ENCODE measurements at places on chromosomes 11 and 22.

DNA sequence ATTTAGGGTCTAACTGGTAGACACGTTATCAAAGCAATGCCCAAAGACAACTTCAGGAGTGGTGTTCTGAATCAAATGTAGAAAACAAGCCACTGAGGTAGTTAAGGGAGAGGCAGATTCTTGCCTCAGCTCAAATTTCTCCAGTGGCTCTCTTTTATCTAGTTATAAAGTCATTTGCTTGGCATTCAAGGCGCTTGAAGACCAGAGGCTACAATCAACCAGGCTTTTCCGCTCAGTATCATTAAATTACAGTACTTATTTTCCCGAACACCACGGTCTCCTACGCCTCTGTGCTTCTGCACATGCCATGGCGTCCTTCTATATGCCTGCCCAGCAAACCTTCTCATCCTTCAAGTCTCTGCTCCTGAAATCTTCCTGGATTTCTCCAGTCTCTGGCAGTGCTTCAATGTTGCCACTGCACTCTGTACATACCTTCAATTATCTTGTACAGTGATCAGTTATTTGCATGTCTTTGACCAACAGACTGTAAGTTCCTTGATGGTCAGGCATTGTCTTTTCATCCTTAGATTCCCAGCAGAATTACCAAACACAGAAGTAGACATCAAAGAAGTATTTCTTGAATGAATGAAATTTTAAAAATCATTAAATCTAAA is 1.4 kb downstream of the POGLUT3 start:
- no peak for DNase-seq

DNA sequence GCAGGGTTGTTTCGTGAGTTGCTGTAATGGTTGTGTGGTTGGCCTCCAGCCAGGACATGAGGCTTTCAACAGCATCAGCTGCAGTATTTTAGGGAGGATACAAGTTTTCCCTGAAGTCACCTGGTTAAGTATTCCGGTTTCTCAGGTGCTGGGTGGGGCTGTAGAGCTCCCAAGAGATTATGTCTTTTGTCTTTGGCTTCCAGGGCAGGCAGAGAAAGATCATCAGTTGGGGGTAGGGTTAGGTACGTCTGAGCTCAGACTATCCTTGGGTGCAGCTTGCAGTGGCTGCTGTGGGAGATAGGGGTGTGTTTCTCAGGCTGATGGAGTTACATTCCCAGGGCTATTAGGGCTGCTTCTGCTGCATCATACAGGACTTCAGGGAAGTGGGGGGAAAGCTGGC is 47.5 kb upstream of the MRGPRX1 start:
- DNase-seq: no peak

DNA sequence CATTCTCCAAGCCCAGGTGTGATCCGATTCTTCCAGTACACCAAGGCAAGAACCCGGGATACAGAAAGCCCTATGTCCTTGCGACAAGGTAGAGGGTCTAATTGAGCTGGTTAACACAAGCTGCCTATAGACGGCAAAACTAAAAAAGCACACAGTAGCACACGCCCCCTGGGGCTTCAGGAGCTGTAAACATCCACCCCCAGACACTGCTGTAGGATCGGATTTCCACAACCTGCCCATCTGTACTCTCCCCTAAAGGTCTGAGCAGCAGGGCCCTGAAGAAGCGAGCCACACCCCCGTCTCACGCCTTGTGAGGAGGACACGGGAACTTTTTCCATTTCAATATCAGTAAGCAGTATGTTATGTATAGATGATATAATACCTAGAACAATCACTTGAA is 624.7 kb downstream of the BUD13 start:
- DNase-seq: no peak

DNA sequence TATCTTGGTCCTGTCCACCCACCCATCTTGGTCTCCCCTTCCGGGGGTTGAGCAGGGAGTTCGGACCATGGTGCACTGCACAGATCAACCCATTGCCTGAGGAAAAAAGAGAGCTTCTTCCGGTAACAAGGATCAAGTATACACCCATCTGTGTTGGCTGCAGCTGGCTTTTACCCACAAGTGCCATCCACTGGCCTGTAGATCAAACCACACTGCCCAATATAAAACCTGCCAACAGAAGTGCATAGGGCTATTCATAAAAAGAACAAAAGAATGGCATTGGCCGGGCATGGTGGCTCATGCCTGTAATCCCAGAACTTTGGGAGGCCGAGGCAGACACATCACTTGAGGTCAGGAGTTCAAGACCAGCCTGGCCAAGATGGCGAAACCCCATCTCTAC is 94.5 kb downstream of the ZC3H12C start:
- no peak for DNase-seq

- DNase-seq: peak; percentile 73
Observed at GRCh38 chr11:2888266-2888968, 2.8 kb upstream of the CDKN1C start.

DNA sequence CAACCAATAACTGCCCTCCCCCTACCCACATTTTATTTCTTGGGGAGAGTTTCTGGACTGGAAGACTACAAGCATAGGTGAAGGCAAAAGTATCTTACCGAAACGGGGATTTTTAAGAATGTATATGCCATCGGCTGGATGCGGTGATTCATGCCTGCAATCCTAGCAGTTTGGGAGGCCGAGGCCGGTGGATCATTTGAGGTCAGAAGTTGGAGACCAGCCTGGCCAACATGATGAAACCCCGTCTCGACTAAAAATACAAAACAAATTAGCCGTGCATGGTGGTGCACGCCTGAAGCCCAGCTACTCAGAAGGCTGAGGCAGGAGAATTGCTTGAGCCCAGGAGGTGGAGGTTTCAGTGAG is 20.8 kb upstream of the SLN start:
- DNase-seq: no peak

DNA sequence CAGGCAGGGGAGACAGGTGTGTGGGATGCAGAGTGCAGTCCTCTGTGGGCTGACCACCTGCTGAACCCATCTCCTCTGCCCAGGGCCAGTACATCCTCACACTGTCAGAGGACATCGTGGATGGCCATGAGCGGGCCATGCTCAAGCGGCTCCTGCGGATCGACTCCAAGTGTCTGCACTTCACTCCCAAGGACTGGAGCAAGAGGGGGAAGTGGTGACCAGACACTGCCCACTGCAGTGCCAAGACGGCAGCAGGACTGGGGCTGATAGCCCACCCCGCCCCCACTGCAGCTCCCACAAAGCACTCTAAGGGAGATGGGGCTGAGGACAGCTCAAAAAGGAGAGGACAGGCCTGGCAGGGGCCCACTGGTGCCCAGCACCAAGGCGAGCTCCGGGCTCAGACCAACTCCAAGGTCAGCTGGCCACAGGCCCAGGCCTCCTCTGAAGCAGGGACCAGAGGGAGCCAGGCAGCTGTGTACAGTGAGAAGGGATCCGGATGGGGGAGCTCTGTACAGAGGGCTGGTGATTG is 1.6 kb downstream of the RNASEH2C start:
- DNase-seq: no peak

GRCh38 chr11:23398052-23398451 is 537.8 kb upstream of the CCDC179 start:
- no peak for DNase-seq

GRCh38 chr11:72609476-72609875 is 64.7 kb downstream of the PDE2A start:
- DNase-seq: no peak

DNA sequence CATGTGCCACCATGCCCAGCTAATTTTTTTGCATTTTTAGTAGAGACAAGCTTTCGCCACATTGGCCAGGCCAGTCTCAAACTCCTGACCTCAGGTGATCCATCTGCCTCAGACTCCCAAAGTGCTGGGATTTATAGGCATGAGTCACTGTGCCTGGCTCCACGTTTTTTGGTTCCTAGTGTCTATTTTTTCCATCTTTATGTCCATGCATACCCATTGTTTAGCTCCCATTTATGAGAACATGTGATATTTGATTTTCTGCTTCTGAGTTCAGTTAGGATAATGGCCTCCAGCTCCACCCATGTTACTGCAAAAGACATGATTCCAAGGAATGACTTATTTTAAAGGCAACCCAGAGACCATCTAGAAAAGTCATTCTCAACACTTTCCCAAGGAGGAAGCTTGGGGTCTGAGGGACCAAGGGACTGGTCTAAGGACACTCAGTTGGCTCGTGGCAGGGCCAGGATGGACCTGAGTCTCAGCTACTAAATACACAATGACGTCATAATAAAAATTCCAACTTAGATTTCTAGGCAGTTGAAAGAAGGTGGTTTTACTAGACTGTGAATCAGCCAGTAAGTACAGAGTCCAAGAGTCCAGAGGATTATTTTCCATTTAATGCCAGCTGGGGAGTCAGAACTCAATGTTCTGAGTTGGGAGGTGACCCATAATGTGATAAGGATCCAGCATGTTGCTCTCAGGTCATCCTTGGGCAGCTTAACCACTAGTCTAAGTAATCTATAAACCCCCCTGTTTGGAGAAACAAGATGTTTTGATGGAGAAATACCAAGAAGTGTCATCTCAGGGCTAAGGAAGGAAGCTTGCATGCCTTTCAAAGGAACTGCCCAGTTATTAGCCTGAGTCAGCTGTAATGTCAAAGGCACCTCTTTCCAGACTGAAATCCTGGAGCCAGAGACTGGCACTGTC is 39.4 kb downstream of the ABTB2 start:
- no peak for DNase-seq

GRCh38 chr11:44028816-44029506 is 18.8 kb upstream of the ACCSL start:
- no peak for DNase-seq

DNA sequence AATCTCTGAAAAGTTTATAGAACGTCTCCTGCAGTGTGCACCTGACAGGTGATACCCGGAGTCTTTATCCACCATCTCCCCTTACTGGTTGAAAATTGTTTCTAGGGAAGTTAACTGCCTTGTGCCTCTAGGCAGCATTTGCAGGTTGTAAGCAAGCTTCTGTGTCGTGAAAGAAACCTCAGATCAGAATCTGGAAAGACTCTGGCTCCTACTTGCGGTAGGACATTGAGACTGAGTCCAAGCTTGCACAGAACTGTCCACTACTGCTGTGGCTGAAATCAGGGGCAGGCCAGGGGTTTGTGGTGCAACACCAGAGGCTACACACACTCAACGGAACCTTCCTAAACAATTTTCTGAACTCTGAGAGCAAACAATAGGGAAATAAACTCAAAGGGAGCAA is 34.8 kb upstream of the MYOD1 start:
- DNase-seq: no peak

DNA sequence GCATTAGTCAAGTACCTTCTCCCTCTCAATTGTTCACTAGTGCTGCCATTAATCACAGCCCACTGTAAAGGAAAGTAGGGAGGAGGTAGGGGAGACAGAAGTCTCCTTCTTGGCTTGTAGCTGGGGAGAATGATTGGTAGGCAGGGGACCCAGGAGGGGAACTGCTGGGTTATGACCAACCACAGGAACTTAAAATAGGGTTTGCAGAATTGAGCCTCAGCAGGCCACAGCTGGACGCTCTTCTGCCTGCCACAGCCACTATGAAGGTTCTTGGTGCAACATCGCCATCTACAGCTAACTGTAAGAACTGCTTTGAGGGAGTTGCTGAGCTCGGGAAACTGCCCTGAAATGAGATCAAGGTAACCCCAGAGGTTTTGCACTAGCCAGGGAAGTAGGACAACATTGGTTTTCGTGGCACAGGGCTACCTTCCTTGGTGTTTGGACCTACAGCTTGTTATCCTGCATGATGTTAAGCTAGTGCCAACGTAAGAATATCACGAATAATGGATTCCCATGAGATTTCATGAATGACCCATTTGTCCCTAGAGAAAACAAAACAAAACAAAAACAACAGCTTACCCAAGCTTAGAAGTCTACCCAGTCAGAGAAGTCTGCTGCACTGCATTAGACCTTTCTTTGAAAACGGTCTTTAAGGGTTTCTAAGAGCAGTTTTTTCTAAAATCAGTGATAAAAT is 787.1 kb upstream of the API5 start:
- DNase-seq: no peak

GRCh38 chr11:119750056-119750455 is 21.1 kb upstream of the NECTIN1 start:
- DNase-seq: no peak

- no peak for DNase-seq
Observed at GRCh38 chr22:46710806-46711205, 27.2 kb downstream of the CERK start.
